Smooth muscle cell of the pulmonary artery (primary cell): ENCODE measurements at places on chromosomes 12 and 14. TPM values are rescaled to one million over a fixed set of nuclear protein-coding genes. Genes with fewer than 3 reads are reported as not detected.

The TAS2R13 gene
- total RNA-seq = 1.8 and 2.4 TPM in 2 replicates

The OR4N2 gene
- total RNA-seq = not detected in 2 replicates

The ARMH4 gene
- 9.1 and 9.6 TPM in 2 replicates for total RNA-seq

The ALDH2 gene
- 39.2 and 56.9 TPM in 2 replicates for total RNA-seq

The RPGRIP1 gene
- total RNA-seq = not detected in 2 replicates

The SLCO1A2 gene
- not detected in 2 replicates for total RNA-seq

The KRT82 gene
- total RNA-seq = not detected in 2 replicates

The MYO1H gene
- not detected in 2 replicates for total RNA-seq

The SERPINA12 gene
- not detected in 2 replicates for total RNA-seq

The OTOGL gene
- 0.07 and 0.39 TPM in 2 replicates for total RNA-seq

The NGB gene
- total RNA-seq = not detected in 2 replicates
